ENCODE measurements at places on chromosomes 3 and 15. TPM values are rescaled to one million over a fixed set of nuclear protein-coding genes. Genes with fewer than 3 reads are reported as not detected.
A peak's percentile ranks its signal among the peaks of the same experiment; 100 is the strongest.

Gene CD200R1
- total RNA-seq, result 0.51 TPM

Gene FOXB1
- not detected for total RNA-seq

Gene TMEM266
- total RNA-seq, result not detected

Gene NDUFB4
- 89.4 TPM for total RNA-seq

Gene CYP1A2
- total RNA-seq, result not detected

Gene CNTN3
- total RNA-seq, result 2.1 TPM

Gene RTP3
- total RNA-seq, result not detected

- peak; percentile 59 for DNase-seq
These were observed 683 bp upstream of the CPEB1 start for GRCh38 chr15:82647835-82648256.

DNA sequence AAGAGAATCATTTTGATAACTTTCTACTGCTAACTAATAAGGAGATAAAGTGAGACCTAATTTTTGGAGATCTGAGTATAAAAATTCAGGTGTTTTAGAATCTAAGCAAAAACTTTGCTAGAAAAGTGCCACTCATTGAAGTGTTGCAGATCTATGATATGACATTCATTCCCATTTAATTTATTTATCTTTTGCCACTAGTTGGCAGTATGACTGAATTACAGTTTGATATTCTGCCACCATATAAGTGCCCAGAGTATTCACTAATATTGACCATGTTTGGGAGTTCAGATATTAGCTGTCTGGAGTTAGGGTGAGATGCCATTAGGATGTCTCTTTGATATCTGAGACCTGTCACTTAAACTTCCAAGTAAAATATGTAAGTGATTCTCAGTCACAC is 251.3 kb upstream of the GBE1 start:
- no peak for DNase-seq

- no peak for DNase-seq
These were observed 62.0 kb upstream of the NR2E3 start for GRCh38 chr15:71748293-71748718.

- no peak for DNase-seq
These were observed 351.8 kb upstream of the TPRG1 start for GRCh38 chr3:188819939-188820338.

- DNase-seq, result no peak
These were observed 651.8 kb upstream of the SGO1 start for GRCh38 chr3:20837676-20838302.

DNA sequence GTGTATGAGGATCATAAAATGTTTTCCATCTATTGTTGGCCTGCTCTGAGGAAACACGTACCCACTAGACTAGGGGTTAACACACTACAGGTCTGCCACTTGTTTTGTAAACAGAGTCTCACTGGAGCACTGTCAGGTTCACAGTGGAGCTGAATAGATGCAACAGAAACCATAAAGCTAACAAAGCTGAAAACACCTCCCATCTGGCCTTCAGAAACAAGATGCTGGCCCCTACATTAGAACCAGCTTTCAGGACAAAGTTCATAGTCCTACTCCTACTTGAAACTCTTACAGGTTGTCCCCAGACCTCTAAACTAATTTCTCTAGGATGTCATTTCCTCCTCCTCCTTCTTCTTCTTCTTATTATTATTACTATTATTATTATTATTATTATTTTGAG is 42.3 kb downstream of the SNX4 start:
- no peak for DNase-seq

DNA sequence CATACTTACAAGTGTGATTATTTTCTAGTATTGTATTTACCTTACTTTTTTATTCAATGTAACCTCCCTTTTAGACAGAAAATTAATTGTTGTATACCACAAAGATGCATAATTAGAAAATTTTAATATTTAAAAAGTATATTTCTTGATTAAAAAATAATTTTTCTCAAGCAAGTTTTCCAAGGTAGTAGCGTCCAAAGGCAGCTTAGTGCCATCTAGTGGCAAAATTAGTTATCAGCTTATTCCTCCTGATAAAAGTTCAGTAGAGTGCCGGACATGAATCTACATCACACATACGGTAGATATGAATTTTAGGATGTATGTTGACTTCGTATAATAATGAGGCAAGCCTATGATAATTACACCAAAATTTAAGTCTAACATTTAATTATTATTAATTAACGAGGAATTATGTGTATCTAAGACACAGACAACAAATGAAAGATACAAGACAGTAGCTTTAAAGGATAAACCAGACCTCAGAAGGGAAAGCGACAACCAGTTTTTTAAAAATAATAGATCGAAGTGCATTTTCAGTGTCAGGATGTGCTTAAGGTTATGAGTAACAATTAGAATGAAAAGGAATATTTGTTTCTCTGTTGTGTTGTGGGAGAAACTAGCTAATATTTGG is 405.9 kb downstream of the ROBO1 start:
- no peak for DNase-seq

GRCh38 chr3:31014317-31015040 is 120.0 kb upstream of the GADL1 start:
- no peak for DNase-seq

- DNase-seq, result no peak
These were observed 182.2 kb downstream of the ABHD5 start for GRCh38 chr3:43872901-43873300.

Data from ovary (tissue), 10 donors.